ENCODE measurements at places on chromosomes 2 and 18.
A peak's percentile ranks its signal among the peaks of the same experiment; 100 is the strongest.

- DNase-seq: no peak
Measured at GRCh38 chr2:165109915-165110314, 93.9 kb downstream of the SCN3A start.

GRCh38 chr2:203461746-203462145, 73.4 kb downstream of the RAPH1 start:
- DNase-seq: no peak

GRCh38 chr2:225070811-225071210, 28.5 kb upstream of the DOCK10 start:
- no peak for DNase-seq

DNA sequence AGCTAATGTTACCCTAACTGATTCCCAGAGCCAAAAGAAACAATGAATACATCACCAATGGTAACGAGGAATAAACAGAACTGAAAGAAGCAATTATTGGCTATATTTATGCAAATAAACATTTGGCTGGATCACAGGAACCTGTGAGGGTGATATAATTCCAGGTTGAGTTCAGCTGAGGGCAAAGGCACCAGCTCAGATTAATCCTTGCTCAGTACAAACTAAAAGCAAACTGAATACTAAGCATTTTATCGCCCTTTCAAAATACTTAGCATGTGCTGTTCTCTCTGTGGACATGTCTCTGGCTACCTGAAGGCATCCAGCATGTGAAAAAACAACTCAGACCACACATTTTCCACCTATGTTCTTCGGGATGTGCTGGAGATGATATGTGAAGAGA, 791.7 kb downstream of the METTL4 start:
- no peak for DNase-seq

GRCh38 chr2:128472789-128473174, 154.1 kb upstream of the HS6ST1 start:
- no peak for DNase-seq

DNA sequence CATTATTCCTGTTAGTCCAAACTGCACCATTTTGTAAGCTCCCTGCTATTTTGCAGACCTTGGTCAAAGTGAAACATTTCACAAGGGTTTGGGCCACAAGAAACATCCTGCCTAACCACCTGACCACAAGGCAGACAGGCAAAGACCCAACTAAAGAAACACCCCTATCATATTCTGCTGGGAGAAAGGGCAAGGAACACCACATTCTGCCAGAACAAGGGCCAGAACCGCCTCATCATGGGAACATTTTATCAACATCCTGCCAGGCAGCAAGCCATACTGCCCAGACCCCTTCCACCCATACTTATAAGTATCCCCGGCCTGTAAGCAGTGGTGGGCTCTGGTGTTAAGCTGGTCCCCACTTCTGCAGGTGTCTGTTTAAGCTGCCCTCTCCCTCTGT, 12.0 kb upstream of the RAB31 start:
- no peak for DNase-seq

GRCh38 chr2:229270551-229271410, at the start of gene PID1:
Gene PID1, minus strand, starts transcription at chr2:229271287. Its CDS starts 244 bp downstream, at chr2:229271043.
- DNase-seq: peak; percentile 57

- DNase-seq: no peak
Measured at GRCh38 chr2:88471083-88471942, 18.8 kb upstream of the FOXI3 start.

DNA sequence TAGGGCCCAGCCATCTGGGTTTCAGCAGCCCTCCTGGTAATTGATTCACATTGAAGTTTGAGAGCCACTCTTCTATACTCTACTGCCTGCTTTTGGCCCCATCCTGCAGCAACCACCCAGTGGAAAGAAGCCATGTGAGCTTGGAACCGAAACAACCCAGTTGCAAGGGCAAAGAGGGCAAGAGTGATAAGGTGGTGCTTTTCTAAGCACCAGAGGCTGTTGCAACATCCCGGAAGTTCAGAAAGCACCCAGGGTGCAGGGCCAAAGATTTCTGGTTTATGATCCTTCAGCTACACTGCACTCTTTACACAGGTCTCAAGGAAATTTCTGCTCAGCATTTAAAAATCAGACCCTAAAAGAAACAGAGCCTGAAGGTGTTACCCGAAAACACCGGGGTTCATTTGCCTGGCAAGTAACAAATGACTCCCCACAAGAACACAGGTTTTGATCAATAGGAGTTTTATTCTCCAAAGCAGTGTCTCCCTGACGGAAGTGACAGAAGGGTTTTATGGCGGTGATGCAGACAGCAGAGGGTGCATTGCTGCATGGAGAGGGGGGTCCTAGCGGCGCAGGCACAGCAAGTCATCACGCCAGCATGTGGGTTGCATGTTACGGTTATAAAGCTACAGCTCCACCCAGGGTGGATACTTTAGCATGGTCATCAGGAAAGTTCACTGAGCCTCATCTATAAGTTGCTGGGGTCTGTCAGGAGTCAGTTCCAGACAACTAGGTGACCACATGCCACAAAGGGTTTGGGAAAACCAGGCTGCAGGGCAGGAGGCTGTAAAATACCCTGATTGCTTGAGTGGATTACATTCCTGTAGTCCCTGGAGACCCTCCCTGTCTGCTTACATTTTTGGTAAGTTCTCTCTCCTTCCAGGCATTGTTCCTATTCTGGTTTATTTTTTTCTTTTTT, 28.8 kb upstream of the TMEM37 start:
- no peak for DNase-seq

- no peak for DNase-seq
Measured at GRCh38 chr18:1438458-1438910, 533.8 kb downstream of the ADCYAP1 start.

- DNase-seq: no peak
Measured at GRCh38 chr2:17470855-17471641, 47.2 kb downstream of the RAD51AP2 start.

GRCh38 chr2:227829337-227829736, 15.7 kb downstream of the CCL20 start:
- DNase-seq: no peak

DNA sequence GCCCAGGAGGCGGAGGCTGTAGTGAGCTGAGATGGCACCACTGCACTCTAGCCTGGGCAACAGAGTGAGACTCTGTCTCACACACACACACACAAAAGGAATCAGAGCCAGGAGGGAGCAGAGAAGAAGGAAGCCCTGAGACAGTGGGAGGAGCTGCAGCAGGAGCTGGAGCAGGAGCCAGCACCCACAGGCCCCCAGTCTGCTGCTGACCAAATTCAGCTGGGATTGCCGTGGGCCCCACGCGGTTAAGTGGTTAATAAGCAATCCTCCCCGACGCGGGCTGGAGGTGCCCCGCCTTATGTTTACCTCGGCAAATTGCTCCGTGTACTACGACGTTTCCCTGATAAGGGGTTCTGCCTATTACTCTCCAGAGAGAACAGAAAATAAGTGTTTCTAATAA, 265.3 kb downstream of the TWIST2 start:
- no peak for DNase-seq

DNA sequence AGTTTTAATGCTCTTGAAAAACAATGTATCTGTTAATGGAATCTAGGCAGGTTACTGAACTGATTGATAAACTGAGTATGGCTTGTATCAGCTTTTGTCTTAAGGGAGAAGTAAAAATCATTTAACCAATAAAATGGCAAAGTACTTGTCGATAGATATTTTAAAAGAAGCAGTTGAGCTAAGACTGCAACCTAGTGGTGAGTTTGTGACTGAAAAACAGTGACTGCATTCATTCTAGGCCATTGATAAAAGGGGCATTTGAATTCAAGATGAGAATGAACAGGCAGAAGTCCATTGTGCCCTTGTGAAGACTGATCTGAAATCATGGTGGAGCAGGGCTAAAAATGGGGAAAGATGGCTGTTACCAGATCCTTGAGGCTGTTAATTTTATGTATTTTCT, 59.4 kb upstream of the MSTN start:
- DNase-seq: no peak

DNA sequence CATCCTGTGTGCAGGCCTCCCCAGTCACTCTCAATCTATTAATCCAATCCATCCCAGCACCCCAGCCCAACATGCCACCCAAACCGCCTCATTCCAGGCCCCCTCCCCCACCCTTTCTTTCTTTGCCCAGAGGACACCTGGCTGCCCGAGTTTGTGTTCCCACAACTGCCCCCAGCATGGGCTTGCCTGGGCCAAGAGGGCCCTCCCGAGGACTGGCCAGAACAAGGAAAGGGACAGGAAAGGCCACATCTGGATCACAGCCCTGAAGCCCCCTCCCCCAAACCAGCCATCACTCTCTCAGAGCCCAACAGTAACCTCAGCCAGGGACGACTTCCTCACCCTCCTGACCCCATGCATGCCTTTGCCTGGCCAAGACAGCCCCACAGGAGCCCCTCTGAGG, 1.2 kb downstream of the TNS1 start:
- DNase-seq: no peak

GRCh38 chr2:45851111-45851510, 199.6 kb downstream of the PRKCE start:
- DNase-seq: no peak

DNA sequence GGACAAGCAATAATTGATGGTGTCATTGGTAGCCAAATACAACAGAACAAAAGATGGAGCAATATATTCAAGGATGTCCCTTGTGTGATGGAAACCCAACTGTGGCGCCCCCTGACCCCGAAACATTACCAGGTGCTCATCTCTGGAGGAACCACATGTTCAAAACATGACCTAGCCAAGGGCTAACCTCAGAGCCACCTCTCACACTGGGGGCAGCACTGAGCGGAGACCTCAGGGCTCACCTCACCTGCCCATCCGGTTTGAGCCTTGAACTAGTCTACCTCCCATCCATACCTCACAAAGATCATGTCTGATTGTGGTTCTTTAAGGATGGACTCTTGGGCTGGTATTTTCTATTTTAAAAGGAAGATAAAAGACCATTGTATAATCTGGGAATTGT, 314.4 kb upstream of the CDH7 start:
- no peak for DNase-seq

GRCh38 chr2:38185012-38185491, 109.1 kb upstream of the CYP1B1 start:
- no peak for DNase-seq

All from 8988T (cell line).